ENCODE measurements at places on chromosomes 11 and 22.

DNA sequence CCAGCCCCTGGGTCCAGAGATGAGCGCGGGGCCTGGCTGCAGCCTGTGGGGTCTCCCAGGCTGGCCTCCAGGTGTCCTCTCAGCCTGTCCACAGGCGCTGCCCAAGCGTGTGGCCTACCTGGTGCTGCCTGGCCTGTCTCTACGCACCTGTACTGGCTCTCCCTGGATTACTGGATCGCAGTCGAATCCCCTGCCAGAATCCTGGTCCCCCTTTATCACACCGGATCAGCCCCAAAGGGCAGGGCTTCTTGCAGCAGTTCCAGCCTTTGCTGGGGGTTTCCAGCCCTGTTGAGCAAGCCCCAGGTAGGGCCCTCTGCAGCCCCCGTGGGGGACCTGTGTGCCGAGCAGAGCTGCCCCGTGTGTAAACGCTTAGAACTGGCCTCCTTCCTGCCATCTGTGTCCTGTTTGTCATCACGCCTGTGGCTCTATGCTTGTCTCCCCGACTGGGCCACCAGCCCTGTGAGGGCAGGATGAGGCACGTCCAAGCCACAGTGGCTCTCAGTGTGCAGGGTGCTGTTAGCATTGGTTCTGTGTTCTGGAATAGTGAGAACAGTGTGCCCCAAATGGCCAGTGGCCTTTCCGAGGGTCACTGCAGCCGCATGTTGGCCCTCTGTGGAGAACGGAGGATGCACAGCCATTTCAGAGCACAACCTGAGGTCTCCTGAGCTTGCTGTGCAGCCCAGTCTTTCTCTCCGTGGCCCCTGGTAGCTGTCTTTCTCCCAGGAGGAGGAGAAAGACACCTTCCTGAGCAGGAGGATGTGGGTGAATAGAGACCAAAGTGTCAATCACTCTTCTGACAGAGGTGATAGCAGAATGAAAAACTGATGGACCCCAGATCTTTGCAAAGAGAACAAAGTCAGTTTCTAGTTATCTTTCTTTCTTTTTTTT is 13.9 kb upstream of the TXNRD2 start:
- no peak for DNase-seq

- DNase-seq, result no peak
These were observed 43.3 kb upstream of the SORL1 start for GRCh38 chr11:121408830-121409229.

DNA sequence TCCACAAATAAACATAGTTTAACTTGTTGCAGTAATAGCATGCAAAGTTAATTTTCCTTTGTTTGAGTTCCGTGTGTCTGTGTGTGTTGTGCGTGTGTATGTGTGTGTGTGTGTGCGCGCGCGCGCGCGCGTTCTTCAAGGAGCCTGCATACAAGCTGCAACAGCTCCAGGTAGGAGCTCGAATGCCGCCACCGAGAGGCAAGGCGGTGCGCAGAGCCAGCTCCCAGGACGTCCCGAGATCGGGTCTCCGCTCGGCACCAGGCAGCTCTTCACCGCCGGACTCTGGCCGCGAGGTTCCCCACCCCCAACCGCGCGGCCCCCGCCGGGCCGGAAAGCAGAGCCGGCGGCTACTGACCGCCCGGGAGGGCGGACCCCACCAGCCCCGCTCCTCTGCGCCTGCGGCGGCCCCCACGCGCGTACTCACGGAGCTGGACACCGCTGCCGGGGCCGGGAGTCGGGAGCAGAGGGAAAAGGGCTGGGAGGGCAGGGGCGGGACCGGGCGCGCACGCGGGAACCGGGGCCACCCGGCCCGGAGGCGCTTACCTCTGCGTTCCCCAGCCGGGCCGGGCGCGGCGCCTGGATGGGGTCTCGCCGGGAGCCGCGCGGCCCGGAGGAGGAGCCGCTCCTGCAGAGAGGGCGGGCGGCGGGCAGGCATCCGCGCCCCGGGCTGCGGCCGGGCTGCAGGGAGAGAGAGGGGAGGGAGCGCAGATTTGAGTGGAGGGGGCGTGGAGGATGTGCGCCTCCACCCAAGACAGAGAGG is 40.4 kb upstream of the AKIP1 start:
- peak; percentile 65 for DNase-seq

DNA sequence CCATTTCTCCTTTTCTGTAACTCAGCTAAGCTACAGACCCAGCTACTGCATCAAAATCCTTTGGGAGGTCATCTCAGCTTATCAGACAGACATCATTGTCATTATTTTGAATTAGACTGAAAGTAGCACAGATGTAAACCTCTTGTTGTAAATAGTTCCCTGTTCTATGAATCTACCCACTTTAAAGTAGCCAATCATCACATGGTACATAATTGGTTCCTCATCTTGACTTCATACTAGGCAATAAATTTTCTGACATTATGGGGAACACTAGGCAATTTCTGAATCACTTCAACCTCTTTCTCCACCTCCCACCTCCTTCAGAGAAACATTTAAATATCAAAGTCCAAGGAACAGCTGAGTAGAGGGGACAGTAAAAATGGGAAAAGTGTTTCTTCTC is 47.9 kb downstream of the MPPED2 start:
- no peak for DNase-seq
